Stimulated activated CD4-positive, alpha-beta T cell treated with anti-CD3 and anti-CD28 coated beads, TNF-alpha, amount 100 ng/mL, for 24 hours (primary cell): ENCODE measurements at places on chromosomes 4 and X.

- no peak for DNase-seq
Observed at GRCh38 chr4:185143601-185143969, 519 bp downstream of the SLC25A4 start.

GRCh38 chrX:70509078-70509477 lies 64.4 kb downstream of the DLG3 start:
- DNase-seq: no peak

DNA sequence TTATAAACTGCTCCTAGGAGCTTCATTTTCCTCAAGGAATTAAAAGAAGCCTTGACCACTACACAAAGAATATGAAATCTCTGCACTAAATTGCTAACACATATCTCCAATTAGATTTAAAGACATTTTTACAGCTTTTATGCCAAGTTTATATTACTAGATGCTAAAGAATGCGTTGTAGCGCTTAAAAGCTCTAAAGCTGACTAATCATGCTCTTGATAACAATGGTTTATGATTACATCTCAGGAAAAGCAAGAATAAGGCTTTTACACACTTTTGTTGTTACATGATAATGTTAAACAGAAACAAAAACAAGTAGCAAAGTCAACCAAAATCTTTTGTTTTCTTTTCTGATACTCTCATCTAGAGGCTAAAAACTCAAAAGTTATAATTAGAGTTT lies 44.7 kb downstream of the SLC10A7 start:
- DNase-seq: no peak

GRCh38 chr4:95764961-95765360 lies 74.9 kb upstream of the PDHA2 start:
- no peak for DNase-seq

- no peak for DNase-seq
Observed at GRCh38 chr4:38529189-38530115, 134.5 kb upstream of the KLF3 start.

- DNase-seq: no peak
Observed at GRCh38 chr4:178463747-178464146, 1021.5 kb upstream of the AGA start.
